Transverse colon (tissue), 4 donors: ENCODE measurements at places on chromosomes 2 and 18. TPM values are rescaled to one million over a fixed set of nuclear protein-coding genes. Genes with fewer than 3 reads are reported as not detected.

- no peak overlapping the region for H3K27ac ChIP-seq
- no peaks in the 10 kb centered on the region for H3K27me3 ChIP-seq
- H3K4me3 ChIP-seq: no peak overlapping the region
- DNase-seq: no peak
- no peaks in the 10 kb centered on the region for H3K36me3 ChIP-seq
Observed at GRCh38 chr18:7557973-7558372, 9.1 kb upstream of the PTPRM start.

The KLHL41 gene
- total RNA-seq: 3.4 TPM

DNA sequence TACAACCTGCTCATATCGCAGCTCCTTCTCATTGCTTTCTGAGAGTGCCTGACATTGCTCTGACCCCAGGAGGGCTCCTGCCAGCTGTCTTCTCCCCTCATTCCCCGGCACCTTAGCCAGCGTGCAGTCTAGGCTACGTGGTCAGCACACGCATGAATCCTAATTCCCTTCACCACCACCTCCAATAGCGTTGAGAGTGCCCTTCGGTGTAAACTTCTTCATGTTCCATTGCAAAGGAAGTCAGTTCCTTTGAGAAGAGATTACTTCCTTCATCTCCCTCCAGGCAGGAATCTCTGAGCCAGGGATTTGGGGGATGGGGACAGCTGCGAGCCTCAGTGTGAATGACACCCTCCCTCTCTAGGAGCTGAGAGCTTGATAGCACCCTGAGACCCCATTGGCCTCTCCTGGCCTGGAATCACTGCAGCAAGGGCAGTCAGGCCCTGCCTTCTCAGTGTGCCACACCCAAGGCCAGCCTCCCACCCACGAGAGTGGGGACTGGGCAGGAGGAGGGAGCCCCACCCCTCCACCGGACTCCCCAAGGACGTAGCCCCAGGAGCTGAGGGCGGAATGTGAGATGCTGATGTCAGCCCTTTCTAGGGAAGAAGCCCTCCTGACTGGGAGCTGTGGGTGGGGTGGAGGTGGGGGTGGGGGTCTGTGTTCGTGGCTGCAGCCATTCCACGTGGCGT, 53.4 kb downstream of the SLC66A2 start:
- no peaks in the 10 kb centered on the region for H3K4me1 ChIP-seq
- peak; percentile 6 for DNase-seq
- H3K36me3 ChIP-seq: peaks cover 10% of the 10 kb centered on the region
- no peaks in the 10 kb centered on the region for H3K27me3 ChIP-seq
- H3K27ac ChIP-seq: no peak overlapping the region

DNA sequence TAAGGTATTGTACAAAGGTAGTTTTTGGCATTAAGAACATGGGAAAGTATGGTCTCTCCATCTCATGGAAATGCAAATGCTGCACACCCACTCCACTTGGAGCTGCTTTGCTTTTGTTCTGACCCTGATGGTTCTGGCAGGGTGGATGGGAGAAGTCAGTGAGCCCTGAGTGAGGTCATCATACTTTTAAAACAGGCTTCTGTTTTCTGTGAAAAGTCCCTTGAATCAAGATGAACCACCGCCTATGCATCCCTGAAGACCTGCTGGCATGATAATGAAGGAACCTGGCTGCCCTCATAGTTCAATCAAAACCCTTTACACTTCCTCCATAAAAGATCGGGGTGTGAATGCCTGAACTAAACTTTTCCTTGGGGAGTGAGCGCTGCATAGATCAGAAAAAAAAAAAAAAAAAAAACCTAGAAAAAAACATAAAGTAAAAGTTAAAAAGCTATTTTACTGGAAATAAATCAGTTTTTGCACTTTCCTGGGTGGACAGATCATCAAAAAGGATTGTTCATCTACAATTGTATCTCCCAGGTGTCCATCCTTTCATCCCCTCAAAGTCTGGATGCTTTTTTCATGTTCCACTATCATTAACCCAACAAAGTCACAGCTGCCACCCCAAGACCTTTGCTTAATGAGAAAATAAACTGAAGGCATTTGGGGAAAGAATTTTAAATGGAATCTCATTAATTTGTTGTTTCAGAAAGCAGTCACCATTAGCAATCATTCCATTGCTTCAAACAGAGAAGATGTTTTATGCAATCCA, 728.1 kb upstream of the DDX18 start:
- H3K27ac ChIP-seq: no peak overlapping the region
- no peak overlapping the region for H3K4me3 ChIP-seq
- no peaks in the 10 kb centered on the region for H3K4me1 ChIP-seq
- no peaks in the 10 kb centered on the region for H3K36me3 ChIP-seq
- DNase-seq: no peak

DNA sequence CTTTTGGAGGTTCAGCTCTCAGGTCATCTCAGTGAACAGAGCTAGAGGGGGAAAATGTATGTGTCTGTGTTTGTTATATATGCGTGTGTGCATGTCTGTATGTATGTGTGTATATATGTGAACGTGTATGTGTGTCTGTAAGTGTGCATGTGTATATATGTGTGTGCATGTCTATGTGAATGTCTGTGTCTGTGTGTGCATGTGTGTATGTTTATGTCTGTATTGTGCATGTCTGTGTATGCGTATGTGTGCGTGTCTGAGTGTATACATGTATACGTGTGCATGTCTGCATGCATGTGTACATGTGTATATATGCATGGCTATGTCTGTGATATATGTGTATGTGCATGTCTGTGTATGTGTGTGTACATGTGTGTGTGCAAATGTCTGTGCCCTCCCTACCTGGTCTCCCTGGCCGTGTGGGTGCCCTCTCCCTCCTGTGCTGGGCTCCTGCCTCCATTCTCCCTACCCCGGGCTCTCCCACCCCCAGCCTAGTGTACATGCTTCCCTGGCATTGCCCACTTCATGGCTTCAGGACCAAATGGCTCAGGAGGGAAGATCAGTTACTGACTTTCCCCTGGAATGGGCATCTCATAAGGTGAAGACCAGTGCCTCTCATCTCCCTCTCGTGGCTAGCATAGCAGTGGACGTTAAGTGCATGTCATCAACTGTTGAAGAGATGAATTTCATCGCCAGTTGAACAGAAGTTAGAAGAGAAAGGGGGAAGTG, 49.9 kb downstream of the TRAF3IP1 start:
- no peak for DNase-seq
- H3K4me3 ChIP-seq: no peak overlapping the region
- H3K27ac ChIP-seq: no peak overlapping the region
- no peaks in the 10 kb centered on the region for H3K36me3 ChIP-seq
- no peaks in the 10 kb centered on the region for H3K4me1 ChIP-seq

The ARL4C gene
- total RNA-seq: 5.1 TPM

- H3K36me3 ChIP-seq: no peaks in the 10 kb centered on the region
- no peak overlapping the region for H3K27ac ChIP-seq
- no peaks in the 10 kb centered on the region for H3K27me3 ChIP-seq
Observed at GRCh38 chr2:144011553-144011952, 508.4 kb downstream of the ZEB2 start.

The DYNAP gene
- not detected for total RNA-seq

DNA sequence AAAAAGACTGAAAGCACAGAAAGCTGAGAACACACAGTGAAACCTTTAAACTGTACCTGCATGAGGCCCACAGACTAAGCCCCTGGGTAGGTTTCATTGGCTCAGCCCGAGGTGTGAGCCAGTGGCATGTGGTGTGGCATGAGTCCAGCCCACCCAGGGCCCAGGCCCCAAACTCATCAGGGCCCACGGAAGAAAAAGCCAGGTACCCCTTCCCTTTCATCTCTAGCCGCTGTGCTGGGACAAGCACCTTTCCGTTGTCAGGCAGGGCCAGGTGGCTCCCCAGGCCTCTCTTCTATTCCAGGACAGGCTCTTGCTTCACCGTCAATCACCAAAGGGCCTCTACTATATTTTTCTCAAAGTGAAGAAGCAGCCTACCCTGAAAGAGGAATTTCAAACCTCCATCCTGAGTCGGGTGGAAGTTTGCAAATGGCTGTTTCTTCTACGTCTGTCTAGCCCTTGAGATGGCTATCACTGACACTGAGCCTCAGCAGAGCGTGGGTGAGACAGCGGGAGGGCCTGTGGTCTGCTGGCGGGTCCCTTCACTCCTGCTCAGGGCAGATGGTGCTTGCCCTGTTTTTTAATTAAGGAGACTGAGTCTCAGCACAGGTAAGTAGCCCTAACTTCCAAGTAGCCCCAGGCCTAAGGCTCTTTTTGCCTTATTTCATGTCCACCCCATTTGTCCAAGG, 8.6 kb downstream of the DNAJB2 start:
- no peak for DNase-seq
- no peak overlapping the region for H3K27ac ChIP-seq
- no peaks in the 10 kb centered on the region for H3K36me3 ChIP-seq

The SERPINB11 gene
- not detected for total RNA-seq

The GALNT5 gene
- 34.0 TPM for total RNA-seq

The ACMSD gene
- total RNA-seq: not detected

The TCF23 gene
- not detected for total RNA-seq

DNA sequence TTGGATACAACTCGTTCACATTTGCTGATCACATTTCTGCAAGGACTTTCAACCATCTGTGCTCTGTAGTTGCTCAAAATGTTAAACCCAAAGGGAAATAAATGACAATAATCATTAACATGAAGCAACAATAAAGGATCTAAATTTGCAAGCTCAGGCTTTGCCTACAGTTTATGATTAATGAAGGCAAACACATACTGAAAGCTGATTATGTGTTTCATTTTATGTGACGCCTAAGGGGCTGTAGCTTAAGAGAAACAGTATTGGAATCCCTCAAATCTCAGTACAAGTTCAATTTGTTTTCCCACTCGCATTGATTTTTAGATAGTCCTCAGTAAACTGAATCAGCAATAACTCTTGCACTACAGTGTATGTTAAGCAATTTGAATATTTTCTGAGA, 160.3 kb upstream of the FSIP2 start:
- H3K27me3 ChIP-seq: no peaks in the 10 kb centered on the region
- no peaks in the 10 kb centered on the region for H3K36me3 ChIP-seq
- H3K4me3 ChIP-seq: no peak overlapping the region
- no peak for DNase-seq

GRCh38 chr2:182616471-182617393, 99.3 kb upstream of the DNAJC10 start:
- no peak overlapping the region for H3K27ac ChIP-seq
- no peak overlapping the region for H3K4me3 ChIP-seq
- peaks cover 13% of the 10 kb centered on the region for H3K4me1 ChIP-seq
- no peaks in the 10 kb centered on the region for H3K27me3 ChIP-seq

The CCDC85A gene
- total RNA-seq: 0.20 TPM

GRCh38 chr2:48578313-48578712, 39.3 kb upstream of the GTF2A1L start:
- H3K27ac ChIP-seq: no peak overlapping the region
- no peaks in the 10 kb centered on the region for H3K36me3 ChIP-seq
- DNase-seq: no peak
- H3K4me3 ChIP-seq: no peak overlapping the region
- H3K4me1 ChIP-seq: peaks cover 3% of the 10 kb centered on the region

- no peak for DNase-seq
- H3K36me3 ChIP-seq: no peaks in the 10 kb centered on the region
- peaks cover 16% of the 10 kb centered on the region for H3K4me1 ChIP-seq
- H3K27ac ChIP-seq: peak overlapping the region; percentile 96
- H3K4me3 ChIP-seq: peak overlapping the region; percentile 72
Observed at GRCh38 chr2:64766841-64767669, 113.3 kb upstream of the SERTAD2 start.

- DNase-seq: no peak
- no peak overlapping the region for H3K27ac ChIP-seq
- no peaks in the 10 kb centered on the region for H3K36me3 ChIP-seq
- H3K4me1 ChIP-seq: no peaks in the 10 kb centered on the region
- H3K4me3 ChIP-seq: no peak overlapping the region
Observed at GRCh38 chr2:232970051-232970450, 43.0 kb downstream of the NGEF start.

The ZNF532 gene
- total RNA-seq: 16.2 TPM

The TCF4 gene
- total RNA-seq: 30.3 TPM

DNA sequence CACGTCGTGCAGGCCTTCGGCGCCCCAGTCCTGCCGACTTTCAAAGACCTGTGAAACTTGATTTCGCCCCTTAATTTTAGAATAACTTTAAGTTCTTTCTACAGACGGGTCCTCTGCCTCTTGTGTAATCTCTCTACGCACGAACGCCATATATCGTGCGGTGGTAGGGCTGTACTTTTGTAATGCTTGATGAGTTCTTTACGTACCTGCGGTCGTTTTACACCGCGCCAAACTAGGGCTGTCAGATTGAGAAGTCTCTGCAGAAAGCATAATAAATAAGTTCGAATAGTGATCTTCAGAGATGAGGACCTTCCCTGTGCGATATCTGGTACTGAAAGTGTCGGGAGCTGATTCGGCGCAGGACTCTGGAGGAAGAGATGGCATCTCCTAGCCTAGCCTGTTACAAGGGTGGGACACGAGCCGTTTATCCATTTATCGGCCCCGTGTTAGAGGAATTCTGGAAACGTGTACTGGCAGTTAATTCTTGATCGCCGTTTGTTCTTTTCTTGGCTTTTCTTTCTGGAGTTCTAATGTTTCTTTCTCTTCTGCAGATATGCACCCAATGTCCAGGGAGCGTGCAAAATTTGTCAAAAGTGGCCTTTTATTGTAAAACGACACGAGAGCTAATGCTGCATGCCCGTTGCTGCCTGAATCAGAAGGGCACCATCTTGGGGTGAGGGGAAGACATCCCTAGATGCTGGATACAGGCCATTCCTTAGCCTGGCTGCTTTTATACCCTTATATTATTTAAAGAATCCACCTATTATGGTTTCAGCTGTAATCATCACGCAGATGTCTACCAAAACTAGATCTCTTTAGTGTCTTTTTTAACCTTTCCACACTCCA, 781 bp upstream of the SLC5A6 start:
- no peaks in the 10 kb centered on the region for H3K36me3 ChIP-seq
- DNase-seq: no peak
- H3K4me1 ChIP-seq: peaks cover 42% of the 10 kb centered on the region
- peak overlapping the region; percentile 94 for H3K27ac ChIP-seq
- H3K27me3 ChIP-seq: no peaks in the 10 kb centered on the region

DNA sequence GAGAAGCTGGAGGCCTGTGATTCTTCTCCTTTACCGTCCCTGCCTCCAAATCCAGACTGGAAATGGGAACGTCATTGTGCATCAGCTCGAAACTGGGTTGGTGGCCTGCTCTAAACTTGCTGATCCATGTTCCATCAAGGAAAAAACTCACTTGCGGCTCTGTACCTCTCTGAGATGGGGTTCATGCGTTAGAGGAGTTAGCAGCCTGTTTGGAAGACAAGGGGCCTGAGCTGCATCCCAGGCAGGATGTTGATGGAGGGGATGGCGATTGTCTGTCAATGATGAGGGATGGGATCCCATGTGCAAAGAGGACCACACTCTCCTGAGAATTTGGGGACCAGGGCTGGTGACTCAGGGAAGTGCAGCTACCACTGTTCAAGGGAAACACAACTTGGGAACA, 26.0 kb downstream of the TWIST2 start:
- no peak overlapping the region for H3K27ac ChIP-seq
- H3K4me1 ChIP-seq: peaks cover 1% of the 10 kb centered on the region
- DNase-seq: no peak
- H3K4me3 ChIP-seq: no peak overlapping the region
- no peaks in the 10 kb centered on the region for H3K27me3 ChIP-seq

The AQP12B gene
- total RNA-seq: 1.5 TPM
